ENCODE measurements at places on chromosomes 4 and X.

- no peak for DNase-seq
Observed at GRCh38 chr4:1571165-1572009, 112.7 kb downstream of the FAM53A start.

GRCh38 chr4:5079581-5079980 is 28.3 kb downstream of the STK32B start:
- no peak for DNase-seq

DNA sequence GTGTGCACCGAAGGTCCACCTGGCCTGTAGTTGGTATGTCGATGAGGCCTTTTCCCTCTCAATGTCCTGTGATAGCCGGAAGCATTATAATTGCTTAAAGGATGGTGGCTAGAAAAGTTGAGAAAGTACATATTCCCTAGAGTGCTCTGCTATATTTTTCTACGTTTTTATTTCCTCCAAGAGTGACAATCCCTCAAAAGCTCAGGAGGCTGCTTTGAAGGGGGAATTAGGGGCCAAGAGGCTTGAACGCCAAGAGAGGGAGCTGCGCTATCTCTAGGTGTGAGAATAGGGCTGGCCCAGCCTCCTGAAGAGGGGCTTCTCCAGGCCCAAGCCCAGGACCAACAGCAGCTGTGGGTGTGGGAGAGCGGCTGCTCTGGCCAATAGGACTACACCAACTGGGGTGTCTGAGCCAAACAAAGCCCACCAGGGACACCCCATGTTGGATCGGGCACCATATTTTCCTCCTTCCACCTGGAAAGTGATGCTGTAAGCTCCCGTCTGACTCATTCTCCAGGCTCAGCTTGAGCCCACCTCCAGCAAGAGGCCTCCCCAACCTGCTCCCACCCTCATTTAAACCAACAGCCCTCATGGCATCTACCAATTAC is 124.0 kb downstream of the IRF2 start:
- no peak for DNase-seq

DNA sequence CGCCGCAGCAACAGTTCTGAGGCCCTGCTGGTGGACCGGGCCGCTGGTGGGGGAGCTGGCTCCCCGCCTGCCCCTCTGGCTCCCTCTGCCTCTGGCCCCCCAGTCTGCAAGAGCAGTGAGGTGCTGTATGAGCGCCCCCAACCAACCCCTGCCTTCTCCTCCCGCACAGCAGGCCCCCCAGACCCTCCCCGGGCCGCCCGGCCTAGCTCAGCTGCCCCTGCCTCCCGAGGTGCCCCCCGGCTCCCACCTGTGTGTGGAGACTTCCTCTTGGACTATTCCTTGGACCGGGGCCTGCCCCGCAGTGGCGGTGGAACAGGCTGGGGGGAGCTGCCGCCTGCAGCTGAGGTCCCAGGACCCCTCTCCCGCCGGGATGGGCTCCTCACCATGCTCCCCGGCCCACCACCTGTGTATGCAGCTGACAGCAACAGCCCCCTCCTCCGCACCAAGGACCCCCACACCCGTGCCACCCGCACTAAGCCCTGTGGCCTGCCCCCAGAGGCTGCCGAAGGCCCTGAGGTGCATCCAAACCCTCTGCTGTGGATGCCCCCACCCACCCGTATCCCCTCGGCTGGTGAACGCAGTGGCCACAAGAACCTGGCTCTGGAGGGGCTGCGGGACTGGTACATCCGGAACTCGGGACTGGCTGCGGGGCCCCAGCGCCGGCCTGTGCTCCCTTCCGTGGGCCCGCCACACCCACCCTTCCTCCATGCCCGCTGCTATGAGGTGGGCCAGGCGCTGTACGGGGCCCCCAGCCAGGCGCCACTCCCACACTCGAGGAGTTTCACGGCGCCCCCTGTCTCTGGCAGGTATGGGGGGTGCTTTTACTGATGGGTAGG is 6.3 kb downstream of the PRAF2 start:
- DNase-seq: no peak

DNA sequence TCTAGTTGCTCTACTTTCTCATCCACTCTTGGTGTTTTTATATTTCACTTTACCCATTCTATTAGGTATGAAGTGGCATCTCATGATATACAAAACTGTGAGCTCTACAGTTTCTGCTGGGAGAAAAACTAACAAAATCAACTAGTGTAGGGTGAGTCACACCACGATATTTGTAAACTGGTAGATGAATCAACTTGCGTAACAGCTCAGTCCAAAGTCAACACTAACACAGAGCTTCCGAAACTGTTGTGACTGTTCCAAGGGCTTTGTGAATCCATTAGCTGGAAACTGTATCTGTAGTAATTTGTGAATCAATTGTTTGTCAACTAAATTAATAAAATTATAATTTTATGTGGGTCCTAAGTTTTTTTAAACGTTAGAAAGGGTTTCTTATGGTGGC is 119.8 kb upstream of the TSPAN5 start:
- no peak for DNase-seq

DNA sequence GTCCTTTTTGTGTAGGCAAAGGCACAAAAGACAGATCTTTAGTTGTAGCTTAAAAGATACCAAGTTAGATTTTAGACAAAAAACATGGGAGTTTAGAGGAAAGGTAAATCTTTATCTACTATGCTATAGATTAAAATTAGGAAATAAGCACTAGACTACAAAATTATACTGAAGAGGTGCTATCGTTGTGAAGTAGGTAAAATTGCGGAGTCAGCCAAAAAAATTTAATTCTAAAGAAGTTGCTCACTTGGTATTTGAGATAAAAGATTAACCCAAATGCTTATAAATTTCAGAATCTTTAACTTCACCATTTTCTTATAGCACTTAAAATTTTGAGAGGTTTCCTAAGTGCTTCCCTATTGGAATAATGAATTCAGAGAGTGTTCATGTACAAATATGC is 604.1 kb downstream of the GRXCR1 start:
- no peak for DNase-seq

- DNase-seq: no peak
Observed at GRCh38 chr4:73741750-73742489, 1.6 kb downstream of the CXCL8 start.

DNA sequence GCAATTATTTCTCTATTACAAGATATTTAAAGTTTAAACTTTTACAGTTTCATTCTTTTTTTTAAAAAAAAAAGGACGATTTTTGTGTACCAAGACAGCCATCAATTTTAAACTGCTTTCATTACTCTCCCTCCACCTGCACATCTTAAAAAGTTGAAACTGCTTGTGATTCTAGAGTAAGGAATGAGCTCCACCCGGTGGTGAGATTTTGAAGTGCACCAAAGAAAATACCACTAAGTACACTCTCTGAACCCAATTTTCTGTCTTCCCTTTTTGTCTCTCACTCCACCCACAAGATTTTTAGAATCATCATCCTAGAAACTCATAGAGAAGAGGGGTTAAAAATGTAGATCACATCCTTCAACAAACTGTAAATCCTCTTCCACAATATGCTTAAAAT is 91.3 kb upstream of the WDR44 start:
- DNase-seq: peak; percentile 15

GRCh38 chr4:118124997-118125396 is 90.7 kb downstream of the NDST3 start:
- no peak for DNase-seq

DNA sequence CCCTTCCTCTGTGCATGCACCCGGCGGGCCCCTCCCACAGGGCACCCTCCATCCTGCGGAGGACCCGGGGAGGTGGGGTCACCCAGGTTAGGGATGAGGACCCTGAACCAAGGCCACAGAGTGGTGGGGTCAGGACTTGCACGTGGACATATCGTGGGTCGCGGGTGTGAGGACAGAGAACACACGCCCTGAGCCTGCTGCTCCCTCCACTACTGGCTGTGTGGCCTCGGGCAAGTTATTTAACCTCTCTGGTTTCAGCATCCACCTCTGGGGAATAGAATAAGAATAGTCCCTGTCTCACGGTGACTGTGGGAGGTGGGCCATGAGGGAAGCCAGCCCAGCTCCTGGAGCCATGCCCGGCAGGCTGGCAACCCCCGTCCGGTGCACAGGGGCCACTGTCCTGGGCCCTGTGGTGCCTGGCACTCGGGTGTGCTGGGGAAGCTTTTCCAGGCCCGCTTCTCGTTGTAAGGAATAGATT is 5.1 kb downstream of the PSAPL1 start:
- DNase-seq: no peak

DNA sequence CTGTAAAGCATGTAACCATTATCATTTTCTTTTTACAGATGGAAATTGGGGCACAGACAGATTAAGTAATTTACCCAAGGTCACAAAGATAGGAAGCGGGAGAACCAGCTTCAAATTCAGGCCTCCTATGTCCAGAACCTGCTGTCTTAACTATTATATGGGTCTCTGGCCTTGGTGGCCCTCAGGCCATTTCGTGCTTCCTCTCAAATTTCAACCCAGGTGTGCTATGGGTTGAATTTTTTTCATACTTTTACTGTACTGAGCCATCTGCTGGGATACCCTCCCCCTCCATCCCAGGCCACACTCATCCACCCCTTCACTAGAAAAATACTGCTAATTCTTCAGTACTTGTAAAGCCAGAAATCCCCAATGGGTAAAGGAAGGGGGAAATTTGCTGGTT is 42.3 kb downstream of the KLF3 start:
- no peak for DNase-seq

DNA sequence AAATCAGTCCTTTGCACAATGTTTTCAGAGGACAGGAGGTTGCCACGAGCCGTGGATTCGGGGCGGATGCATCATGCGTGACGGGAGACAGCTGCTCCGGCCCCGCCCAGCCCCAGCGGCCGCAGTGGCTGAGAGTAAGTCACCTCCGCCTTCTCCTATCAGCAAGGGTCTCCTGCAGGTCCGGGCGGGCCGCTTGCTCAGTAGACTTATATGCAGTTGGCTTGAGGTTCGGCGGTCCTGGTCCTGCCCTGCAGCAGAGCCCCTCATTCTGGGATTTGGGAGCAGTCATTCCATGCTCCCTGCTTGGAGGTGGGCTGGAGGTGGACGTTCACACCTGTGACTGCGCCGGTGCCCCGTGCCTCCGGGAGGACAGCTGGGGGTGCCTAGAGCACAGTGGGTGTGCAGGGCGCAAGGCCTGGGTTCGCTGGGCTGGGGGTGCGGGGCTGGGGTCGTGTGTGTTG is 86.3 kb upstream of the ADRA2C start:
- DNase-seq: no peak

DNA sequence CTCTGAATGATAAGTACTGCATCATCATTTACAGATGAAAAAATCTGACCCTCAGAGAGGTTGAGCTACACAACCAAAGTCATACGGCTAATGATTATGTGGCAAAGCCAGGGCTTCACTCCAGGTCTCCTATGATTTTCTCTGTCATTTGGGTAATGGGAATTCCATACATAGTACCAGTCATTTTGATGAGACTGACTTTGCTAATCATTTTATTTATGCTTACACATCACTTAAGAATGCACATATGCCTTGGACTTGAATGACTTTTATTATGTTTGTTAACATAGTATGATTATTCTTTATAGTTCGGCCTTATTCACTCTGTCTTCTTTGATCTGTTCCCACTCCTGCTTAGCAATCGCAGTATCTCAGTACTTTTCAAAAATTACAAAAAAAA is 255.1 kb upstream of the GPRIN3 start:
- DNase-seq: no peak

Data from CD4-positive, alpha-beta T cell treated with Interleukin-21 for 1 hour (primary cell).